Adrenal gland (tissue), 19 donors: ENCODE measurements at places on chromosomes 13 and 19. TPM values are rescaled to one million over a fixed set of nuclear protein-coding genes. Genes with fewer than 3 reads are reported as not detected.

Gene PSG2
- total RNA-seq = not detected

Gene PSPN
- total RNA-seq = 0.96 TPM

Gene TPTE2
- total RNA-seq = 0.14 TPM

Gene MBD3L2
- total RNA-seq = not detected

Gene IGLON5
- total RNA-seq = 0.67 TPM

Gene PEG3
- total RNA-seq = 182 TPM

Gene NDUFA13
- total RNA-seq = 238 TPM

Gene F10
- total RNA-seq = 9.3 TPM

Gene OR7E24
- not detected for total RNA-seq

Gene SNRNP70
- total RNA-seq = 435 TPM

Gene SPACA4
- not detected for total RNA-seq

Gene KIR3DL2
- not detected for total RNA-seq

Gene RUBCNL
- total RNA-seq = 1.1 TPM

Gene DMAC2
- 50.3 TPM for total RNA-seq

Gene ZNF69
- 12.0 TPM for total RNA-seq

- no peak for DNase-seq
These were observed 593.2 kb downstream of the LMO7 start for GRCh38 chr13:76229281-76229680.

DNA sequence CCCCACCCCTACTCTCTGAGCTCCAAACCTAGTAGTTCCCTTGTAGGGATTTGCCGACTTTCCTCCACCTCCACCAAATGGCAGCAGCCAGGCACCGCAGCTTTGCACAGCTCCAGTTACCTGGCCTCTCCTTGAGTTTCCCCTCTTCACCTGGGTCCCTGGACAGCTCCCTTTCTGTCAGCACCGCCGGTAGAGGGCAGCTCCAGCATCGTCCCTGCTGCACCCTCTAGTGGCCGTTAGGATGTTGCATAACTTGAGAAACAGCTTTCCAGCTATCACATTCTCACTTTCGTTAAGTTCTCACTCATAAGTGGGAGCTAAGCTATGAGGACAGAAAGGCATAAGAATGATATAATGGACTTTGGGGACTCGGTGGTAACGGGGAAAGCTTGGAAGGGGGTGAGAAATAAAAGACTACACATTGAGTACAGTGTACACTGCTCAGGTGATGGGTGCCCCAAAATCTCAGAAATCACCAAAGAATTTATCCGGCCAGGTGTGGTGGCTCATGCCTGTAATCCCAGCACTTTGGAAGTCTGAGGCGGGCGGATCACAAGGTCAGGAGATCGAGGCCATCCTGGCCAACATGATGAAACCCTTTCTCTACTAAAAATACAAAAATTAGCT is 60.4 kb upstream of the OLFM4 start:
- DNase-seq = peak; percentile 75

DNA sequence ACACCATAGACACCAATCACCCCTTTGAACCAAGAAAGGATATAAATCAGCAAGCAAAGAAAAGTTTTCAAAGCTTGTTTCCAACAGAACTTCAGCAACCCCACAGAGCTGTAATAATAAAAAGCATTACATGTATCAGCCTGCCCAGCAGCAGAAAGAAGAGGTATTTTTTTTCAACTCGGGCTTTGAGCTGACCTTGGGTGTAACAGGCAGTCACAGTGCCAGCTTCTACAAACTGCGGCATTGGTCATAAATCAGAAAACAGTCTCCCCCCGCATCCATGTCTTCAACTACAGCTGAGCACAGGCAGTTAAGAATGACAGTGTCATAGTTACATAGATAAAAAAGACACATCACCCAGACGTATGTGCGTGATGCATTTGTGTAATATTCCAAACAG is 671.0 kb upstream of the SLITRK1 start:
- no peak for DNase-seq

GRCh38 chr13:21913010-21913409 is 242.1 kb downstream of the FGF9 start:
- DNase-seq = no peak

DNA sequence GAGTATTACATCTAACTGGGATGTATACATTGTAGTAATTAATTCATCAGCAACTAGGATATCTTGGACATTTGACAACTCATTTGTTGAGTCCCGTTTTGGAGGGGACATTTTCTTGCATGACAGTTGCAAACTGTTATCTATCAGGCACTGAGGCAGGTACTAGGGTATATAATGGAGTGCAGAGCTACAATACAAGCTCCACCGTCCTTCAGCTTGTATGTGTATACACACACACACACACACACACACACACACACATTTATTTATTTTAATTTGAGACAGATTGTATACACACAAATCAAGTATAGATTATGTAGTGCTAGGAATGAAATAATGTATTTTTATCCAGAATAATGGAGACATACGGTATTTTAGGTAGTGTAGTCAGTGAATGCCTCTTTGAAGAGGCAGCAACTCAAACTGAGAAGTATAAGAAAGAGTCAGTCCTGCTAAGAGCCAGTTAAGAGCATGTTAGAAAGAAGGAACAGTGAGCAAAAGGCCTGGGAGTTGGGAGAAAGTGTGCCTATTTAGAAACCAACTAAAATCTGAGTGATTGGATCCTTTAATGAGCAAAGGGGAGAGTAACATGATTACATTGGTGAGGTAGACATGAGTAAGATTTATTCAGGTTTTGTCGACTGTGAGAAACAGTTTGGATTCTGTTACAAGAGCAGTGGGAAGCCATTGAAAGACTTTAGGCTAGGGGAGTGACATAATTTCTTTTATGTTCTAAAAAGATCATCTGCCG is 74.5 kb downstream of the NBEA start:
- no peak for DNase-seq

DNA sequence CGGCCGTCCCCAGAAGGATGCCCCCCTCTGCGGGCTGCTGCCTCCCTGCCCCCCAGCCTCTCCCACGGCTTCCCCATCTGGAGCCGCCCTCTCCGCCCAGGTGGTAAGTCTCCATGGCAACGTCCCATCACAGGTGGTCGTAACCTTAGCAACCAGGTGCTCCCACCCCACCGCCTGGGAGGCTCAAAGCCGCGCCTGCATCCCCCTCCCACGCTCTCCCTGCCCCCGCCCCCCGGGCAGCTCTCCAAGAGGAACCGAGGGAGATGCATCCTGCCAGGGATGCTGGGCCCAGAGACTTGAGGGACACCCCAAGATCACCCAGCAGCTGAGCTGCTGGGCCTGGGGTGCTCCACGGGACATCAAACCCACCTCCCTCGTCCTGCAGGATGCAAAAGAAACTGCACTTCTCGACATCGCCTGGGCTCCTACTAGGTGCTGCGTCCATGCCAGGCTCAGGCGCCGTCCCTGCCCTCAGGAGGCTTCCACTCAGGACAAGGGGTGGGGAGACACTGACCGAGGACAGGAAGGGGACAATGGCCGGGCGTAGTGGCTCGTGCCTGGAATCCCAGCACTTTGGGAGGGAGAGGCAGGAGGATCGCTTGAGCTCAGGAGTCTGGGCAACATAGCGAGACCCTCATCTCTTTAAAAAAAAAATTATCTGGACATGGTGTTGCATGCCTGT is 5.0 kb upstream of the LINGO3 start:
- DNase-seq = no peak

DNA sequence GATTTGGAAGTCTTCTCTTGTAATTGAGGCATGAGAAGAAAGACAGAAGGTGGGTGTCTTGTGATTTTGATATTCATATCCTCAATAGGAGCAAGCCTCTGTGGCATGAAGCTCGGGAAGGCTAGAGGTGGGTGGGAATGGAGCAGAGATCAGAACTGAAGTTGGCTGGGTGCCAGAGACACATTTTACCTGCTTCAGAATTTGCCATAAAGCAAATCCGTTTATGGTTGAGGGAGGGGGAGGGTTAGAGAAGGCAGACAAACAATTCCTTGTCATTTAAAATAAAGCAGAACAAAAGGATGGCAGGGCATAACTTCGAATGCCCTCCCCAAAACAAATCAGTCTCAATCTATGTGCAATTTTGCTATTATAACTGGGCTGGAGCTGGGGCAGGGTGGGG is 305.9 kb downstream of the KLF5 start:
- DNase-seq = no peak

- no peak for DNase-seq
These were observed 18.3 kb downstream of the SIAH3 start for GRCh38 chr13:45833242-45833641.

GRCh38 chr13:50616101-50616500 is 227.4 kb downstream of the DLEU7 start:
- DNase-seq = no peak

- no peak for DNase-seq
These were observed 50.7 kb downstream of the ACSBG2 start for GRCh38 chr19:6185835-6186834.

- no peak for DNase-seq
These were observed 421.7 kb upstream of the GPC6 start for GRCh38 chr13:92804926-92805325.

DNA sequence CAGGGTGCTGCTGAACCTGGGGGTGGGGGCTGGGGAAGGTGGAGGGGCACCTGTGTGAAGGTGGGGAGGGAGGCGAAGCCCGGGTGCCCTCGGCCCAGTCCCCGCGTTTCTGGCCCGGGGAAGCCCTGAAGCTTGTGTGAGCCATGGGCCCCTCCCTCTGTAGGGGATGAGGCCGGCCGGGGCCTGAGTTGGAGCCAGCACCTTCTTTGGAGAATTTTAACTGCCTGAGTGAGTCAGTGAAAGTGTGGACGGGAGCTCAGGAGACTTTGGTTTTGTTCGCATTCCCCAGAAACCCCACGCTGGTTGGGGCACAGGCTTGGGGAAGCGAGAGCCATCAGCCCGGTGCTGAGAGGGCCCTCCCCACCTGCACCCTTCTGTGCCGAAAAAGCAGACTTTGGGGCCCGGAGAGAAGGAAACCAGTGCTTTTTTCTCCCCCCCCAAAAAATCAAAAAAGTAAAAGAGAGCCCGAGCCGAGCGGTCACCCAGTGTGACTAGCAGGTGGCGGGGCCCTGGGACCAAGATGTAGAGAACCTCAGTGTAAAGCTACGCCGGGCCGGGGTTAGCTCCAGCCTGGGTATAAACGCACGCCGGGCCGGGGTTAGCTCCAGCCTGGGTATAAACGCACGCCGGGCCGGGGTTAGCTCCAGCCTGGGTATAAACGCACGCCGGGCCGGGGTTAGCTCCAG is 45.1 kb downstream of the TMEM255B start:
- no peak for DNase-seq

- DNase-seq = no peak
These were observed 4.8 kb downstream of the SPIB start for GRCh38 chr19:50423279-50424113.

DNA sequence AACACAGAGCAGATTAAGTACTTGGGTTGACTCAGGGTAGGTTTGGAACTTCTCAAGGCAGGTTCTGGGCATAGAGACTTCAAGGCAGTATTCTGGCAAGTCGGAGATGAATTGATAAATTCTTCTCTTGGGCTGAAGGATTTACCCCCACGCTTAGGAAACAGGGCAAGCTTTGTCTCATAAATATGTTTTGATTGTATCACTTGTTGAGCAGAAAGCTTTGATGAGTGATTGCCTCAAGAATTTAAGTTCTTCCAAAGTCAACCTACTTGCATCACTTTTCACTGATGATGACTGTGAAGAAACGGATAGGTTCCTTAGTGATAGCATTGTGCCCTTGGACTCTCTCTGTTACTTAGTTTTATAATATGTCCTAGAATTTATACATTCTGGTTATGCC is 258.6 kb upstream of the DACH1 start:
- no peak for DNase-seq

DNA sequence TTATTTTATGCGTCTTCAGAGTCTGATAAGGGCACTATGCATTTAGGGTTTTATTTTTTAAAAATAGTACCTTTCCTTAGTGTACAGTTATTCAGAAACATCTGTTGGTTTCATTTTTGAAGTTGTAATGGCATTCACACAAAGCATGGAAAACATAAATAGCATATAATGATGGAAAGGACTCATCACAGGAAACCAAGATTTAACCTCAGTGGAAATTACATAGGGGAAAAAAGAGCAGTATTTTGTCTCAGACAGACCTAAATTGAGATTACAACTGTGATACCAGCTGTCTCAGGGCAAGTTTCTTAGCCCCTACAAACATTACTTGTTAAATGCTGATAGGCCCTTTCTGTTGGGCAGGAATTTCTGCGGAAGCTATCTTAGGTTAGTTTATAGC is 57.2 kb downstream of the NHLRC3 start:
- no peak for DNase-seq

GRCh38 chr13:112802802-112803195 is 113.0 kb downstream of the ATP11A start:
- DNase-seq = no peak

DNA sequence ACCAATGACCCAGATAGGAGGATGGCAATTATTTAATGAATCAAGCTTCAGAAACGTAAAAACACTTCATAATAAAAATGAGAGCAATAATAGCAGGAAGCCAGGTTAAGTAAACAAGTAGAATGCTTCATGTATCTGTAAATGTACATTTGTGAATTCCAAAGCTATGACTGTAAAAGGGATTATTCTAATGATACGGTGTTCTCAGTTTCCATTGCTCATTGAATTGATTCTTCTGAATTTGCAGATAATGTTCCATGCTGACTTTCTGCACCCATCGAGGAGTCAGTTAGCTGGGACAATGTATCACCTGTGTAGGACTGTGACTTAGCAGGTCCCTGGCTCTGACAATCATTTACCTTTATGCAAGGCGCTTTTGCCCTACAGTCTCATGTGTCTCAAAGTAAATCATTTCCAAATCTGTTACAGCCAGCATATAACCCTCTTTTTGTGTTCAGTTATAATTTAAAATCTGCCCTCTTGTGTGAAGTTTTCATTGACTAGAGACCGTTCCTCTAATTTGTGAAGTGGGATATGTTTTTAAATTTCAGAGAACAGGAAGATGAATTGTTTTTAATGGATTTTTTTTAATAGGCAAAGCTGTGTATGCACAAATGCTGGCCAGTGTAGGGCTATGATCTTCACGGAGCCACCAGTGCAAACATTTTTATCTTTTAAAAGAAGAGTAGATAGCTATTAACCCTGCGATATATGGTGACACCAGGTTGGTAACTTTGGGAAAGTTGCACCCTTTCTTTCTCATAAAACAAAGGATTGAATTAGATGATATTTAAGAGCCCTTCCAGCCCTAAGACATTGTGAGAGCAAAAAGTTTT is 267.1 kb downstream of the KLF5 start:
- DNase-seq = no peak
